SHP77 treated with DMSO at 0.1 percent for 48 hours (cell line): ENCODE measurements at places on chromosomes 3 and 15.

GRCh38 chr15:33649217-33649933 lies 318.9 kb upstream of the CHRM5 start:
- DNase-seq: no peak

GRCh38 chr3:112004187-112004586 lies 5.5 kb downstream of the TAGLN3 start:
- no peak for DNase-seq

DNA sequence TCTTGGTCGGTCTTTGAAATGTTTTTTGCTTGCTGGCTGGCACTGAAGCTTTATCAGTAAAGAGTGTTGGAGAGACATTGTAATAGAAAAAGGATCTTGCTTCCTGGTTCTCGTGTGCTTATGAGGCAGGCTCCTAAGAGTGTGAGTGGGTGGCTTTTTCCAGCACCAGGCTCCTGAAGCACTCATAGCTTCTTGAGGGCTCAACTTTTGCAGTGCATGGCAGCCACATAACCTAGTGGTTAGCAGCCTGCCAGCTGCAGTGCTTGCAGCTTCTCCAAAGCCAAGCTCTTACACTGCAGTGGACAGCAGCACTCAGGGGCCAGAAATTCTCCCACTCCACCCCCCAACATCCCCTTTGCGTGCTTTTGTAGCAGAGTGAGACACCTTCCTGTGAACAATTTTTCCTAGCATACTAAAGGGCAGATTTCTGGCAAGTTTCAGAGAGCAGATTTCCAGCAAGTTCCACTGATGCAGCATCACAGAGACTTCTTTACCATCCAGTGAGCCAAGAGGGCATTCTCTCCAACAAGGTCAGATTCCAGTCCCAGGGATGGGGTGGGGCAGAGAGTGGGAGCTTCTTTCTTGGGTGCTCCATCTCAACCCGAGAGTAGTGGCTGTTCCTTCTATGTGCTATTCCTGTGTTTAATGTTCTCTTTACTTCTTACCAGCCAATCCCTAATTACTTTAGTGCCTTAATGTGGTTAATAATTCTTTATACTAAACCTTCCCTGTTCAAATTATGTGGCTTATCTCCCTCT lies 15.8 kb upstream of the ARHGEF26 start:
- no peak for DNase-seq

- no peak for DNase-seq
These were observed 690.6 kb downstream of the MCTP2 start for GRCh38 chr15:94921936-94922335.

DNA sequence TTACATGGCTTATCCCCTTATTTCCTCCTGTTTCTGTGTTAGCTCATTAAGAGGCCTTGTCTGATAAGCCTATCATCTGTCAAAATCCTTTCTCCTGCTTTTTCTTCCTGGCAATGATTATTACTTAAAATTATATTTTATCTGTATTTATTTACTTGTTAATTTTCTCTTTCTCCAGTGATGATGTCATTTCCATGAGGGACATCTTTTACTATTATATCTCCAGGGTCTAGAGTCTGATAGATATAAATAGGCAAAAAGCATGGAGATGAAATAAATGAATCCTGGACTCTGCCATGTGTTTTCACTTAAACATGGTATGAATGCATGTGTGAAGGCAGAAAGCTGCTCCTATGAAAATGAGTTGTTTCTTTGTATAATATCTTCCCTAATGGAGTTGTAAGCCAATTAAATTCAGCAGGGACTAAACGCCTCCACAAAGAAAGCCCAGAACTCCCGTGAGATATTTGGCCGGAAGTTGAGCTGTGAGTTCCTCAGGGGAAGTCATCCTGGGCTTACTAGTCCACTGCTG lies 375.2 kb downstream of the TUSC7 start:
- DNase-seq: no peak

DNA sequence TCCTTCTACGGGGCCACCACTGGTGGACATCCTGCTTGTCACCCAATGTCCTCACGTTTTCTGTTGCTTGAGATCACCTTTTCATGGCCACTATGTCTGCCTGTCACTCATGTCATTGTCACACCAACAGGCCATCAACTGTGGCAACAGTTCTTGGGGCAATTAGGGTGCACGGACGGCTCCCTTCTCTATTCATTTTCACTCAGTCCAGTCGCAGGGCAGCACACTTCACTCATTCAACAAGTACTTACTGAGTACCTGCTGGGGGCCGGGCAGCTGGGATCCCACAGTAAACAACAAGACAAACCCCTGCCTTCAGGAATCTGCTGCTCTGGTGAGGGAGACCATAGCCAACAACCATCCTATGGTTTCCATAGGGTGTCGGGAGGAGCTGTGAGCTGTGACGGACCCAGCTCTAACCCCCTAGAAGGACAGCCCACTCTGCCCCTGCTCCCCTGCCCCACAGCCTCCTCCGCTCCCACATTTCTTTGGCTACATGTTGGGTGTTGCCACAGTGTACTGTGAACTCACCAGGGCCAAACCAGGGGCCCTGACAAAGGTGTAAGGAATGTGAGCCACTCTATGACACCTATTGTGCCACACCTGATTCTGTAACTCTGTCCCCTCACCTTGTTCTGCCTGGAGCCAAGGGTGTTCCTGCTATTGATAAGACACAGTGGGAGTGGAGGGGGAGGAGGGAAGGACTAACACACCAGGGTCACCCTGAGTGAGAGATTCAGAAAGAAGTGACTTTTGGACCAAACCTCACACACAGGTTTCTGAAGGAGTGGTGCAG lies 1.9 kb downstream of the VILL start:
- DNase-seq: no peak

DNA sequence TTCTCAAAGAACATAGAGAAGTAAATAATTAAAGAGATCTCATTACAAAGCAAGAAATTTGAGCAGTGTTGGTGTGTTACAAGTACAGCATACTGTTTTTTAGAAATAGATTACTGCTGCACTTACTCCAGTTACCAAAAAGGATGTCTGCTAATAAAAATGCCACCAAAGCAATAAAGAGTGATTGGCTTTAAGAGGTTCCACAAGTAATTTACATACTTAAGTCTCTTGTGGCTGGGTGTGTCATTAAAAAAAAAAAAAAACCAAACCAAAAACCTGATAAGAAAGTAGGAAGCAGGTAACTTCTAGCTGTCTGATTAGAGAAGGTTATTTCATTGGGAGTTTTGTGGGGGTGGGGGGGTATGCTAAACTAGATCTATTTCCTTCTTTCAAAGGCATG lies 15.2 kb downstream of the RAB11A start:
- no peak for DNase-seq
